ENCODE measurements at places on chromosomes 2 and 18. TPM values are rescaled to one million over a fixed set of nuclear protein-coding genes. Genes with fewer than 3 reads are reported as not detected.

KCNK3 gene
- total RNA-seq, result not detected

CHRND gene
- total RNA-seq, result not detected

DNA sequence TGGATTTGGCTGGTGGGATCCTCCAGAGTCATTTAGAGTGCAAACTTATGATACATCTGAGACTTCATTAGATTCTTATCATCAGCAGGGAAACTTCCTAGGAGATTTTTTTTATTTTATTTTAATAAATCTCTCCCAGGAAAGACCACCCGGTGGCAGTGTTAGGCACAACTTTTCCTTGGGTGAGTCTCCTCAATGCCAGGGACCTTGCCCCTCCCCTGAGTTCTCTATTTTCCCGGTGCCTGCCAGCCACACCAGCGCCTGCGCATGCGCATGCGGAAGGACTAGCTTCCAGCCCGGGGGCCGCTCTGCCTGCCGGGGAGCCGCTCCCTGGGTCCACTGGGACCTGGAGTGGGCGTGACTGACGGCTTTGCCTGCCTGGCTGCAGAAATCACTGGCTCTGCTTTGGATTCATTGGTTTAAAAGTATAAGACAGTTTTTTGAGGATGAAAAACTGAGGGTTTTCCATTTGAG is 86.6 kb downstream of the TMEM182 start:
- no peak for DNase-seq

- no peak for DNase-seq
Measured at GRCh38 chr2:133835821-133836619, 267.8 kb upstream of the NCKAP5 start.

DNA sequence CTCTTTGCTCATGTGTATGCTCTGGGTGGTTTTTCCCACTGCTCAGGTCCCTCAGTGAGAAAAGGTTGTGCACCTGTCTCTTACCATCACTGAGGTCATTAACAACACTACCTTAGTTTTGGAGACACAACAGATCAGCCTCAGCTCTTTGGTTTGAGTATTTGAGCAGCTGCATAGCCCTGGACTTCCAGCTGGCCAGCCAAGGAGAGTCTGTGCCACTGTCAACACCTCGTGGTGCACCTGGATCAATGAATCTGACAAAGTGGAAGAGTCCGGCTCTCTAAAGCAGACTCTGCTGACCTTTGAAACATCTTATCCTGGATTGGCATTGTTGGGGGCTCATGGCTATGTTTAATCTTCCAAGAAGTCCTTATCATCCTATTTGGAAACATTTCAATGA is 30.0 kb downstream of the SERPINB8 start:
- no peak for DNase-seq

DNA sequence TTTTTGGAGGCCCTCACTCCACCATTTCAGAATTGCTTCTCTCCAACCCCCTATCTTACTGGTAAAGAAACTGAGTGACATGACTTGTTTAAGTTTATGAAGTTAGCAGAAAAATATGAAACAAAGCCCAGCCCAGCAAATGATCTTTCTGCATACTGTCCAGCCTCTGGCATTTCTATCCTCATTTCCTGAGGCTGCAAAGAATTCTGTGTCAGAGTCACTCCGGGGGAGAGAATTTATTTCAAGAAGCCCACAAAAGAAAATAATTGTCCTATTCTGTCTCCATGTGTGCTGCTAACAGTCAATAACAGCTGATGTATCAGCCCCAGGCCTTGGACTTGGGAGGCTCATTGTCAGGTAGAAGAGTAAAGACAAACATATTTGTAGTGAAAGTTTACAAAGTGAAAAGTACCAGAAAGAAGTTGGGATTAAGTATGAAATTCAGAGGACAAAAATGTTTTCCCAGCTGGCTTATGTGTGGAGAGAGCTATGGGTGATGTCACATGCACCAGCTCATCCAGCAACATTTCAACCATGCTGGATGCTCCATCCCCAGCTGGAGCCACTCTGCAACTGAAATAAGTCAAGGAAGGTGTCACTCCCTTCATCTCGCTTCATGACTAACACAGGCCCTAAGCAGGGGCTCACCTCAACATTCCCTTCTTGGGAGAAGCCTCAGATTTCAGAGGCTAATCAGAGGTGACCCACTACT is 42.3 kb downstream of the TRABD2A start:
- DNase-seq, result peak; percentile 31

DNA sequence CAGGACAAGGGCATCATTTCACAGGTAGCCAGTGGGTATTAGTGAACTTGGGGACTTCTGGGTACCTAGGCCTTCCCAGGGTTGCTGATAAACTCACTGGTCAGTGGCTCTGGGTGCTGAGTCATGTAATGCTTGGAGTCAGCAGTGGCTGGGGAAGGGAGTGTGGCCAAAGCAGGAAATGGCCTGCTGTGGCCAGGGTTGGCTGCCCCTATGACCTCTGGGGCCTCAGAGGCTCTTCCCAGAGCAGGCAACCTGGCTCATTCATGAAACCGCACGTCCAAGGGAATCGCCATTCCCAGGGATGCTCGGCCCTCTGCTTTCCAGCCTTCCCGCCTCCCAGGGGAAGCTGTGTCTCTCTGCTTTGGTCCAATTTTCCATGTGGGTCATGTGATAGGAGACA is 294.9 kb downstream of the DYSF start:
- peak; percentile 44 for DNase-seq

DNA sequence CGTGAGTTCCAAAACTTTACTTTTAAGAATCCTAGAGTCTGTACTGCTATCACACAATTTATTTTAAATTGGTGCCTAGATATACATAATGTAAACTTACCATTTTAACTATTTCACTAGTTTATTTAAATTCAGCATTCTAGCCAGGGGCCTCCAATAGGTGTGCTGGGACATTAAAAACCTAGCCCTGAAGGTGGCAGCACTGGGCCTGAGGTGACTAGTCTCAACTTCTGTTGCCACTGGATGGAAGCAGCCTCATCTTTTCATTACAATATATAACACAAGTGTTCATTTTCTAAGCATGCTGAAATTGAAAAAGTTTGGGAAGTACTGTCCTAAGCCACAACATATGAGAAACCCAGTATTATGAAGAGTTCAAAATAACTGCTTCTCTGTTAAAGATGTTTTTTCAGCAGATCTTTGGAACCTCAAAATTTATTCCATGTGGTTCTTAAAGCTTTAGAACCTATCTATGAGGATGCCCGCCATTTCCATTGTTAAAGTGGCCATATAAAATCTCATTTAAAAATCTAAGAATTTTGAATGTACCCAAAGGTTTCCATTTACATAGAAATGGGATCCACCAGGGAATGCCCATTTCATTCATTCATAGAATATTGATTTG is 2.9 kb upstream of the RBBP8 start:
- DNase-seq, result peak; percentile 66

REG3G gene
- total RNA-seq, result not detected

CIB4 gene
- total RNA-seq, result not detected

DNA sequence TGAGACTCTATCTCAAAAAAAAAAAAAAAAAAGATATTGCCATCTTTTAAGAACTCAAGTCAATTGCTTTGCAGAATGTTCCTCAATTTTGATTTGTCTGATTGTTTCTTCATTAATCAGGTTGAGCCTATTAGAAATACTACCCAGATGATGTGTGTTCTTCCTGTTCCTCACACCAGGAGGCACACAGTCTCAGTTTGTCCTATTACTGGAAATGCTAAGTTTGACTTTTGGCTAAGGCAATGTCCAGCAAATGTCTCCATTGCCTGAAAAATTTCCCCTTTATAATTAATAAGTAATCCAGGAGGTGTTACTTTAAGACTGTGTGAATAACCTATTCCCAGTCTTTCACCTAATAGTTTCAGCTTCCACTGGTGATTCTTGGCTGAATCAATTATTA is 28.4 kb downstream of the BOLA3 start:
- no peak for DNase-seq

DPP10 gene
- not detected for total RNA-seq

DNA sequence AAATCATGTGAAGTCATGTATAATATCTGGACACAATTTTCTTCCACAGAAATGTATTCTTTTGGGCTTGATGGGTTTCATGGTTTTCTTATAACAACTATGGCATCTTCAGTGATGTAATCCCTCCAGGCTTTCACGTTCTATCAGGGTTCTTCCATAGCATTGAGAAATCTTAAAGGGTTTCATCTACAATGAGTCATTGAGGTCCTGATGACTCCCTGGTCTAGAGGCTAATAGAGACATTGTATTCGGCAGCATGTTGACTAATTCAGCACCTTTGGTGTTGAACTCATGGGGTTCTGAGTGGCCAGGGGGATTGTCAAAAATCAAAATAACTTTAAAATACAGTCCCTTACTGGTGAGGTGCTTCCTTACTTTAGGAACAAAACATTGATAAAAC is 614.0 kb upstream of the CRIM1 start:
- no peak for DNase-seq

IFIH1 gene
- 0.92 TPM for total RNA-seq

REG3A gene
- total RNA-seq, result not detected

PMAIP1 gene
- total RNA-seq, result 6.9 TPM

ANKRD36B gene
- total RNA-seq, result 6.9 TPM

ADCY3 gene
- total RNA-seq, result 55.7 TPM

- DNase-seq, result no peak
Measured at GRCh38 chr2:51324051-51324450, 292.1 kb upstream of the NRXN1 start.

RGPD4 gene
- 0.09 TPM for total RNA-seq

DNA sequence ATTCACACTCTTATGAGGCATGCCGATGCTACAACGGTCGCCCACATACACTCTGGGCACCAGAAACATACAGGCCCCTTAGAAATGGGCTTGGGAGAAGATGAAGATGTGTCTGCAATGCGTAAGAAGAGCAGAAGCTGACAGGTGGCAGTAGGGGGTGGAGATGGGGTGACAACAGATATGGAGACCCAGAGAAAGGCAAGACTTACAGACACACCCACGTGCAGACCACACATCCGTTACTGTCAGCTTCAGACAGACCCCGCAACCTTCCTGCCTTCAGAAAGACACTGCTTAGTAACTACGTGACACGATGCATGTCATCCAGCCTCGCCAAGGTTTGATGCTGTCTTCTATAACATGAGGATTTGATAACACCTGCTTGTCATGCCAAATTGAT is 89.5 kb downstream of the ZFP36L2 start:
- no peak for DNase-seq

DNA sequence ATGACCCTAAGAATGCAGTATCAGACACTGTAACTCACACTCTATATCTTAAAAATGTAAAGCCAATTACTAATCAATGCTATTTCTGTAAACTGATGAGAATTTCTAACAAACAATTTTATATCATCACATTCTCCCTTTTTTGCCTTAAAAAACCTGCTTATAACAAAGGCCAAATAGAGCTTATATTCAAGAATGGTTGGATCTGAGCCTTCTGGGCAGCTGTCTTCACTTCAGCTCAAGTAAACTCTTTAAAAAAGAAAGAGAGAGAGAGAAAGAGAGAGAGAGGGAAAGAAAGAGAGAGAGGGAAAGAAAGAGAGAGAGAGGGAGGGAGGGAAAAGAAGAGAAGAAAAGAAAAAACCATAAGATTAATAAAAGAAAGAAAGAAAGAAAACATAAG is 231.8 kb downstream of the KCNE4 start:
- no peak for DNase-seq

TBR1 gene
- total RNA-seq, result 0.21 TPM

REEP1 gene
- 0.26 TPM for total RNA-seq

DNA sequence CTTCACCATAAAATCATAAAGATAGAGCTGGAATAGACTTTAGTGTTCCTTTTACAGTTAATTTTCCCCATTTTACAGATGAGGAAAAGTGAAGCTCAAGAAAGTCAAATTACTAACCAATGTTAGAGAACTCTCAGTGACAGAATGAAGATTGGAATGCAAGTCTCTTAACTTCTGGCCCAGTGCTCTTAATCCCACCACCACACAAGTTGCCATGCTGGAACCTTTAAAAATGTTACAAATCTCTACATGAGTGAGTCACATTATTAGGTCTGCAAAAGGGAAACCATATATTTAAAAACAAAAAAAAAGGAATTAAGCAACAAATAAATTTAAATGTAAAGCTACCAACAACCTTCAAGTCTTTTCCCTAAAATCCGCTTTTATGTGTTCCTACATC is 3.5 kb downstream of the NCKAP1 start:
- DNase-seq, result peak; percentile 44

- DNase-seq, result no peak
Measured at GRCh38 chr18:53752781-53753367, 471.6 kb downstream of the MBD2 start.

DNA sequence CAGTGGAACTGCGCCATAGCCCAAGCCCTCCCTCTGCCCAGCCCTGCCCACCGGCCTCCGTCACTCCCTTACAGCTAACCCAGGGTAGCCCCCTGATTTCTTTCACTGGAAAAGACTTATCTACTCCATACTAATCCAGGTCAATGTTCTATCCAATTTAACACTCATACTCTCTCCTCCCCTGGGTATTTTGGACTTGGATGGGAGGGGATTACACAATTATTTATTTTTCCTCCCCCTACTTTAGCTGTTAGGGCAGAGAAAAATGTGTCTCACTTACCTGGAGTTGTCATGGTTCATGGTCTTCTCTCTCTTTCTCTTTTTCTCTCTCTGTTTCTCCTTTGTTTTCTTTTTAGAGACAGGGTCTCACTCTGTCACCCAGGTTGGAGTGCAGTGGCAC is 100.6 kb upstream of the ST8SIA3 start:
- DNase-seq, result no peak

B3GNT2 gene
- total RNA-seq, result 15.3 TPM

GRCh38 chr2:68423966-68424650 is 43.0 kb downstream of the FBXO48 start:
- no peak for DNase-seq

NOP58 gene
- 63.9 TPM for total RNA-seq

- no peak for DNase-seq
Measured at GRCh38 chr2:96114546-96114902, 1.8 kb downstream of the ADRA2B start.

GRCh38 chr2:11406958-11407381 is 59.0 kb downstream of the E2F6 start:
- DNase-seq, result peak; percentile 96

DNA sequence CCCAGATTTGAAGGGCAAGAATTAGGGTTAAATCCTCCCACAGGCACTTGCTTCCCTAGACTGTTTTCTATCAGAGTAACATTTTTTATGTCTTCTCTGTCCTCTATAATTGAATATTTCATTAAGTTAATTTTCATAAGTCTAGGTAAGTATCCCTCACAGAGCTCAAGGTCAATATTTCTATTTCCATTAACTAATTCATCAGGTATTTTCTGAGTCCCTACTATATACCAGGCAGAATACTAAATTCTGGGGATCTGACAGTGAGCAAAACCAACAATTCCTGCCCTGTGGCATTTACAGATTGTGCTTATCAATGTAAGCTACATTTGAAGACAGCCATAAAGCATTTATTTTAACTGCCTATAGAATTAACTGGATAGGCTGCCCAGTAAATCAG is 86.4 kb upstream of the RBBP8 start:
- no peak for DNase-seq

DNA sequence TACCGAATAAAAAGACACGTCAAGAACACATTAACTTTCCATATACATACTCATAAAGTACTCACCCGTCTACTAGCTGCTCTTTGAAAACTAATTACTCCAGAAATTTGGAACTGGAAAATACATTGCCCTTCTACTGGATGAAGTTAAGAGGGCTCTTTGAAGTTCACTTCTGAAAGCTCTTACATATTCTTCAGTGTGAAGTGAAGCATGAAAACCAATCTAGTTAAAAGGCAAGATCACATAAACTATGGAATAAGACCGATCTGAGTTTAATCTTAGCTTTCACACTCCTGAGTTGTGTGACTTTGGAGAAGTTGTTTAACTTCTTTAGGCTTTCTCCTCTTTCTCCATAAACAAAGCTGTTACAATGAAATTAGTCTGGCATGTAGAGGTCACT is 38.5 kb downstream of the REV1 start:
- DNase-seq, result no peak

- DNase-seq, result no peak
Measured at GRCh38 chr18:10454681-10455557, 484 bp downstream of the APCDD1 start.

GKN1 gene
- not detected for total RNA-seq

Data from HFFc6 (cell line).